ENCODE measurements at places on chromosomes 5 and 9.

- DNase-seq, result no peak
Observed at GRCh38 chr5:139146809-139147482, 51.2 kb downstream of the SIL1 start.

- peak; percentile 33 for DNase-seq
Observed at GRCh38 chr9:38227061-38227540, 158.1 kb upstream of the SHB start.

GRCh38 chr9:114096866-114097612, 2.1 kb downstream of the KIF12 start:
- DNase-seq, result no peak

DNA sequence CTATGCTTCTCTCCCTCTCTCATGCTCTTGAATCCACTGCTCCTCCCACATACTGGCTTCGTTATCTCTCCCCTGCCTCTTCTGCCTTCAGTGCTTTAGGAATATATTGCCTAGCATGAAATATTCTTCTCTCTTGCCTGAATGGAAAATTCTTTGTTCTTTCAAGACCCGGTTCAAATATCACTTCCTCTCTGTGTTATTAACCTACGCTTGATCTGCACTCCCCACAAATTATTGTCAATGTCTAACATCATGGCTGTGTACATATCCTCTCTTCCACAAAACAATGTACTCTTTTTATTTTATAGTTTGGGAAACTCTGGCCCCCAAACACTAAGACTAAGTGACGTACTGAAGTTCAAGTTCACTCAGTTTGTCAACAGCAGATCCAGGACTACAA, 211.0 kb downstream of the SEC61B start:
- no peak for DNase-seq

DNA sequence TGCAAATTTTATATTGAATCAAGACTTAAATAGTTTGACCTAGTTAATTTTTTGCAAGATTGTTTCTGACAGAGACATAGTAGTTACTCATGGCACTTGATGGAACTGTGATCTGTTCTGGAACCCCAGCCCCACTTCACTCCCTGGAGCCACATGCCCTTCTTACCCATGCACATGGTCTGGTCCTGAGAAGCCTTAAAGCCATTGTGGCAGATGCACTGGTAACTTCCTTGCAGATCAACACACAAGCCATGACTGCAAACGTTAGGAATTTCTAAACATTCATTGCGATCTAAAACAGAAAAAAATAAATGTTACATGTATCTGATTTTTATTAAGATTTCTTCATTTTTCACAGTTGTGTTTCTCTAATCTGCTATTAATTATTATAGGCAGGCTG, 221.2 kb downstream of the SLC12A2 start:
- DNase-seq, result no peak

GRCh38 chr5:133228316-133228715, 176.5 kb downstream of the HSPA4 start:
- no peak for DNase-seq

DNA sequence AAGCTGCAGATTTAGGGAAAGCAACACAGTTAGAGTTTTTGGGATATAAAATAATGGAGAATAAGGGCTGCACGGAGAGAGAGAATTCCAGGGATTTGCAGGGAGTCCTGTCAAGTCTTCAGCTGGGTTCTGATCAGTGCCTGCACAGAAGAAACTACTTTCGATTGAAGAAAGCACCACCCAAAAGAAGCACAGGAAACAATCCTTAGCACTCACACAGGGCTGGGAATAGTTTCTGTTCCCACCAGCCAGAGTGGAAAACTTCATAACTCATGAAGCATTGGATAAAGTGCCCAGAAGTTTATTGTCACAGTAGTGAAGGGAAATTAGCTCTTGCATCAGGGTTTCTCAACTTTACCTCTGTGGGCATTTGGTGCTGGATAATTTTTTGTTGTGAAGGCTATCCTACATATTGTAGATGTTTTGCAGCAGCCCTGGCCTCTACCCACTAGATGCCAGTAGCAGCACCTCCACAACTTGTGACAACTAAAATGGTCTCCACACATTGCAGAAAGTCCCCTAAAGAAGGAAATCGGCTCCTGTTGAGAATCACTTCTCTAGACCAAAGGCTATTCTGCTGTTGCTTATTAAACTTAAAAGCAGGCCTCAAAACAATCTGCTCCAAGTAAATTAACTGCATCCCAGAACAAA, 71.0 kb upstream of the FAM120A start:
- DNase-seq, result no peak

- DNase-seq, result no peak
Observed at GRCh38 chr5:10533226-10533625, 30.6 kb upstream of the ANKRD33B start.

GRCh38 chr5:131943916-131944315, 1.5 kb downstream of the MEIKIN start:
- DNase-seq, result no peak

DNA sequence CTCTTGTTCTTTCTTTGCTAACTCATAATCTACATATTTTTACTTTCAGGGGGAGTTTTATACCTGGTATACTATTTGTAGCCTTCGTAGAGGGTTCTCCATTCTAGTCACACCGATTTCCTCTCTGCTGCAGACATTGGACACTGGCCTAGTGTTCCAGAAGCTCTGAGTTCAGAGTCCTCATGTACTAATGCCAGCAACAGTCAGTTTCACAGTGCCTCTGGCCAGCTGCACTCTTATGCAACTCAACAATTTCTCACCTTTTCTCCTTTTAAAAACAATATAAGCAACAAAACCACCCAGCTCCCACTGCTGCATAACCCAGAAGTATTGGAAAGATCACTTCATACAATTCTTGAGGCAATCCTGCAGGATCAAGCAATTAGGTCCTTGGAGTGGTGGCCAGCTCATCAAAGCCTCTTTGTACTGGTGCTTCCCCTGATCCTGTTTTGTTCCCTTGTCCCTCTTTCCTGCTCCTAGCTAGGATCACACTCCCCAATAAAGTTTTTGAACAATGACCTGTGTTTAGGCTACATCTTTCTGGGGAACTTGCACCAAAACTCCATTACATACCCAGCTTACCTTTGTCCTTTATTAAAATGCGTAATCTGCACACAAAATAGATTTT, 98.1 kb upstream of the TUT7 start:
- no peak for DNase-seq

- no peak for DNase-seq
Observed at GRCh38 chr5:2158109-2158508, 275.4 kb upstream of the IRX4 start.

DNA sequence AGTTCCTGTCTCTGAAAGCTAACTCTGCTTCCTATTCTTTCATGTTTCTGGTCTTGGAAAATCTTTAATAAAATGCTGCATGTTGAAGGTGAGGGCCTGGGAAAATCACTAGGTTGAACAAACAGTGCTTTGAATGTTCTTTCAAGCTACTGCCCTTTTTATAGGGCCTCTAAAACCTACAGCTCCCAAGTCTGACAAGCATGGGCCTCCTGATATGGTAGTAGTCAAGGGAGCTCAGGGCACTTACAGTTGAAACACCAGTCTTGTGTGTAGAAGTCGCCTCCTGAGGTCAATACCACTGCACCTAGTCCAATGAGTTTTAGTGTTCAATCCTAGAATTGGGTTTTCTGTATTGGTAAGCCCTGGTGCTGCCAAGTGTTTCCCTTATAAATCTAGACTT, 20.5 kb downstream of the VLDLR start:
- DNase-seq, result no peak

GRCh38 chr9:92066168-92066567, 49.0 kb downstream of the SPTLC1 start:
- no peak for DNase-seq

GRCh38 chr5:83636156-83636555, 84.5 kb downstream of the HAPLN1 start:
- DNase-seq, result no peak

- no peak for DNase-seq
Observed at GRCh38 chr5:133694181-133694831, 82.0 kb upstream of the FSTL4 start.

DNA sequence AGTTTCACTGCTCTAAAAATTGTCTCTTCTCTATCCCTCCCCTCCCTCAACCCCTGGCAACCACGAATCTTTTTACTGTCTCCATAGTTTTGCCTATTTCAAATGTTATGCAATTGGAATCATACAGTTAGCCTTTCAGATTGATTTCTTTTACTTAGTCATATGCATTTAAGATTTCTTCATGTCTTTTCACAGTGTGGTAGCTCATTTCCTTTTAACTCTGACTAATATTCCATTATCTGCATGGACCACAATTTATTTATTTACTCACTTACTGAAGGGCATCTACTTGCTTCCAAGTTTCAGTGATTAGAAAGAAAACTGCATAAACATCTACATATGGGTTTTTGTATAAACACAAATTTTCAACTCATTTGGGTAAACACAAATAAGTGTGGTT, 372.3 kb downstream of the CDH18 start:
- DNase-seq, result no peak

DNA sequence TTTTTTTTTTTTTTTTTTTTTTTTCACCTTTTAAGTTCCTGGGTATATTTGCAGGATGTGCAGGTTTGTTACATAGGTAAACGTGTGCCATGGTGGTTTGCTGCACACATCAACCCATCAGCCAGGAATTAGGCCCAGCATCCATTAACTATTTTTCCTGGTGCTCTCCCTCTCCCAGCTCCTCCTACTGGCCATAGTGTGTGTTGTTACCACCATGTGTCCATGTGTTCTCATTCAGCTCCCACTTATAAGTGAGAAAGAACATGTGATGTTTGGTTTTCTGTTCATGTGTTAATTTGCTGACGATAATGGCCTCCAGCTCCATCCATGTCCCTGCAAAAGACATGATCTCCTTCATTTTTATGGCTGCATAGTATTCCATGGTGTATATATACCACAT, 350.5 kb downstream of the MAN2A1 start:
- no peak for DNase-seq

DNA sequence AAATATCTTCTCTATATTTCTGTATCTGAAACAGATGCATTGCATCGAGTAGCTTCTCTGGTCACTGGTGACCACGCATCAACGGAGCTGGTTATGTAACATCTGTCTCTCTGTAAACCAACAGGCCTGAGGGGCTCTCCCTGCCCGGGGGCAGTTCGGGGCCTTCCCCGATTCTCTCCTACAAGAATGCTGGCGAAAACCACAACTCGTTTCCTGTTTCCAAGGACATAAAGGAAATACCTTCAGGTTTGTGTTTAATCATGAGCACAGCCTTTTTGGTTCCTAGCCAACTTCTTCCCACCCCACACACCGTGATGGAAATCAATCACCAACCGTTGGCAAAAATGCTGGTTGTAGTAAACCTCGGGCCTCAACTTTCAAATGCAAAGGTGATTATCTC, 25.1 kb downstream of the GDNF start:
- no peak for DNase-seq

- no peak for DNase-seq
Observed at GRCh38 chr5:133219296-133219695, 167.5 kb downstream of the HSPA4 start.

GRCh38 chr5:77776554-77777206, 541 bp upstream of the TBCA start:
- no peak for DNase-seq

DNA sequence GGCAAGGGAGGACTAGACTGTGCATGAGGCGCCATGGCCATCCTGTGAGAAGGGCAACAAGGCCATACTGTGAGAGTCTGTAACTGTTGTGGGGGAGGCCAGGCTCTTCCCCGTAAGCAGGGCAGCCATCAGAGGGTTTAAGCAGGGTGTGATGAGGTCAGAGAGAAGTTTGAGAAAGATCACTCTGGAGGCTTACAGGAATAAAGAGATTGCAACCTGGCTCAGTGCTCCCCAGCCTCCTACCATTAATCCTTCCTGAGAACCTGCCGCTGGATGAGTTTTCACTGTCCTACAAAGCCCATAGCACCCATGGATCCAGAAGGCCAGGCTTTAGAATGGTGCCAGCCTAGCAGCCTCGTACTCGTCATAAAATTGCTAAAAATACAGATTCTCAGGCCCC, 14.4 kb upstream of the TRMT10B start:
- DNase-seq, result no peak
